ENCODE measurements at places on chromosomes 3 and 15.

DNA sequence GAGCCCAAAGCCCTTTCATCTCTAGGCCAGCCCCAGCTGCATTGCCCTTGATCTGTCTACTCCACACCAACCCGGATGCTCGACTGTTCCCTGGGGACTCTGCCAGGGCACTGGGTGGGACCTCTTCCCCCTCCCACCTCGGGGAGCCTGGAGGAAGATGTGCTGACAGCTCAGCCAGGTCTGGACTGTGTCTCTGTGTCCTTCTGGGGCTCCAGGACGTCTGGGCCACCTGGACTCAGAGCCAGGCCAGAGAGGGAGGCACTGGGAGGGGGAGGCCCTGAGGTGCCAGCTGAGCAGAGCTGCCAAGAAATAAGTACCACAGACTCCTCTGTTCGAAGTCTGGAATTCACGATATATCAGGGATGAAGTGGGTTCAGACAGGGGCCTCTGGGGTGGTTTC is 5.8 kb upstream of the HCN4 start:
- DNase-seq, result no peak

DNA sequence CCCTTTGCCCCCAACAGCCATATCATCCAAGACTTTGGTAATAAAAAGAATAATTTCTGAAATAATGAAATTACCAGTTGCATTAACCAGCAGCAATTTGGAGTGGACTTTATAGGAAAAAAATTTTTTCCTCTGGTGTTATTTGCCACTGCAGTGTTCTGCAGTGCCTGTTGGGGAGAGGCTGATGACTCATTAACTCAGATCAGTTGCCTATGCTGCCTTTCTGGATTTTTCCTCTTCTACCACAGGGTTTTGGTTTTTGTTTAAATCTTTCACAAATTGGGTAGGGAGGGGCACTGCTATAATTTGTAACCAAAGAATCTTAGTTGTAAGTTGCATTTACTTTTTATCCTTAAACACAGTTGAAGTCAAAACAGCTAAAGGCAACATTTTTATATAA is 22.7 kb downstream of the ATP6V1A start:
- DNase-seq, result no peak

DNA sequence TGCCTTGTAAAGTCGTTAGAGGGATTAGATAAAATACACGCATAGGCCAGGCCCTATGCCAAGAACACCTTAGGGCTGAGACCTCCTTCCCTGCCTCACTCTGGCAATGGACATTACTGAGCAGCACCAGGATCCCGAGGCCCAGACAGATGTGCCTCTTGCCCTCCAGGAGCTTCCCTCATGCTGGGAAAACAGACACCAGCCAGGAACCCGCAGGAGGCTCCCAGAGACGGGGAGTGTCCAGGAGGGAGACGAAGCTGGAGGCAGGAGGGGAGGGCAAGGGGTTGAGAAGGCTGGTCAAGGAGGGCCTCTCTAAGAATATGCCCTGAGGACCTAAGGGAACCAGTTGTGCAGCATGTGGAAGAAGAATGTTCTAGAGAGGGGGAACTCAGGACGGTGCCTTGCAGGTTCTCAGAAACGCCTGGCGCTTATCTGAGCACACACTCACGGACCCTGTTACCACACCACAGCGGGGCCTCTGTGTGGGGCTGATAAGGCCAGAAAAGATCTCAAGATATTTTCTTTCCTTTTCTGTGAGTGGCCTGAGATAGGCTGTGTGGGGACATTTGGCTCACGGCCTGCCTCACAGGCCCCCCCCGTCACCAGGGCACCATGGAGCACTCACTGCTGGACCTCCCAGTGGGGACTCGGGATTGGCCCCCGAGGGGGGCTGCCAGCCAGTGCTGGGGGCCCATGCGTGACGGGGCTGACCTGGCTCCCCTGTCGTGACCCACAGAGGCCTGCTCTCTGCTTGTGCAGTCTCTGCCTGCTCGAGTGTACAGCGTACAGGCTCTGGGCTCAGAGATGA is 22.0 kb upstream of the CYP11A1 start:
- peak; percentile 94 for DNase-seq

DNA sequence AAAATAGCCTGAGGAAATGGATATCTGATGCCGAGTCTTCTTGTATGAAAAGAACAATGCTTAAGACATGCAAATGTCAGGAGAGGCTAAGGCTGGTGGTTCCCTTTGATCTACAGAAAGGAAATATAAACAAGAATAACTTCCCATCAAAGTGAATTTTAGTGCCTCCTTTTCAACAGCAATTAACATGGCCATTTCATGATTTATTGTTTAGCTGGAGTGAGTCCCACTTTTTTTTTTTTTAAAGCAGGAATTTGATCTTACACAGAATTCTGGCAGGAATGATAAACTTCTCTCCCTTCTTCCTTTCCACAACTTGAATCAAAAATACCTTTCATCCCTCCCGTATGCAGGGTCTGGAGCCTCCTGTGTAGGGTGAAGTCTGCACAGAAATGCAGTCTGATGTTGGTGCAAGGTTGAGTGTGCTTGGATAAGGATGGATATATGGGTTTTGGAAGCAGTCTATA is 287.0 kb downstream of the MEX3B start:
- DNase-seq, result no peak

DNA sequence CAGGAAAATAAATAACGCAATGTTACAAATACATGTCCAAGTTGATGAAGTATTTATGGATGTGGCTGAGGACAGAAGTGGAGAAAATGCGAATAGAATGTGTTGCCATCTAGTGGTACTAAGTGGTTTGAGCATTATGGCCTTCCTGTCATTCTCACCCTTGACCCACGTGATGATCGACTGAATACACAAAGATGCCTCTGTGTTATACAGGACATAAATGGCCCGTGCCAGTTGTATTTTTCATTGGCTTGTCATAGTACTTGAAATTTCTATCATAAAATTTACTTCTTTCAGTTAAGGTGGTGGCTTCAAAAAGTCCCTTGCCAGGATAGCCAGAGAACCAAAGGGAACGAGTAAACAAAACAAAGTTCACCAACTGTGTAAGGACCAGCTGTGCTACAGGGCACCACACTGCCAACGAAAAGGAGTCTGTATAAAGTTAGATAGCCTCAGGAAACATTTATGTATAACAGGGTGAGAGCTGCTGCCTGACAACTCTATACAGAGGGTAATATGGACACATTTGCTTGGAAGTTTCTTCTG is 103.7 kb downstream of the MYH15 start:
- peak; percentile 48 for DNase-seq

DNA sequence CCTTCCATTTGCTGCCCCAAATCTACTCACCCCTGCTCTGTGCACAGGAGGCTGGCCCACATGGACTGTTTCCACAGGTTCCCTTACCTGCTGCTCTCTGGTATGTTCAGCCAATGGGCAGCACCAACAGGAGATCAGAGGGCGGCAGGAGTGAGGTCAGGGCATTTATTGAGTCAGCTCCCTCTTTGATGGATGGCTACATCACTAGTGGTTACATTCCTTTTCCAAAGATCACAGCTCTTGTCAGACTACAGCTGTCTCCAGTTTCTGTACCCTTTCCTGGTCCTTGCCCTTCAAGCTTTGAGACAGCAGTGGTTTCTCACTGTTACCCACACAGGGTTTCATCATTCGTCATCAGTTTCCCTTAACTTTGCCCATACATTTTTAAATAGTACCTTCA is 325.1 kb downstream of the SUCLG2 start:
- DNase-seq, result no peak

GRCh38 chr3:19931180-19931692 is 2.8 kb downstream of the EFHB start:
- peak; percentile 76 for DNase-seq

DNA sequence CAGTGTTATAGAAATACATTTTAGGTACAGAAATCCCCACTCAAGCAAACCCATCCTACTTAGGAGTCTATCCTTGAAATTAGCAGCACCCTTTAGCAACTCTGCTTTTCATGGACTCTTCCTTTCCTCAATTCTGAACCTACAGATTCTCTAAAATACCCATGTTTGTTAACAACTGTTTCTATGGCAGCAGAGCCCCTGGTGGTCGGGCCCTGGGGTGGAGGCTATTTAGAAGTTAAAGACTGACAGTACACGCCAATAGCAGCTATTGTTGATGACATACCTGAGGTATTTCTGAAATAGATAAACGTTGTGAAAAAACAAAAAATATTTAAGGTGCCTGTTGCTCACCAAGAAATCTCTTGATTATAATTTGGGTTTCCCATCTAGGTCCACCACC is 23.4 kb upstream of the NRG4 start:
- no peak for DNase-seq

- DNase-seq, result no peak
These were observed 206.9 kb downstream of the RPLP1 start for GRCh38 chr15:69659454-69660050.

DNA sequence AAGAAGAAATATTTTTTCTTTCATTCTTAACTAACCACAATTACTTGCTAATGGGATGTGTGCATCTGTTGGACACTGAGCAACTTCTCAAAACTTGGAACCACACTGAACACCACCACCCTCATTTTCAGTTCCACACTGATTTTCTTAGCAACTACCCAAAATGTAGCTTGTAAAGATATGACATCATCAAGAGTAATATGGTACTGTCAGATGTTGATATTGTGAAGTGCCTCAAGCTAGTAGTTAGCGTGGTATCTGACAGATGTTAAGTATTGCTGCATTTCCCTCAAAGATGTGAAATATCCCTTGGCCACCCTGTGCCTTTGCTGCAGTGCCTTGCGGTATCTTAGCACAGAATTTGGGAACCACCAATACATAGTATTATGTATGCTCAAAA is 9.3 kb downstream of the RFTN1 start:
- DNase-seq, result peak; percentile 87

DNA sequence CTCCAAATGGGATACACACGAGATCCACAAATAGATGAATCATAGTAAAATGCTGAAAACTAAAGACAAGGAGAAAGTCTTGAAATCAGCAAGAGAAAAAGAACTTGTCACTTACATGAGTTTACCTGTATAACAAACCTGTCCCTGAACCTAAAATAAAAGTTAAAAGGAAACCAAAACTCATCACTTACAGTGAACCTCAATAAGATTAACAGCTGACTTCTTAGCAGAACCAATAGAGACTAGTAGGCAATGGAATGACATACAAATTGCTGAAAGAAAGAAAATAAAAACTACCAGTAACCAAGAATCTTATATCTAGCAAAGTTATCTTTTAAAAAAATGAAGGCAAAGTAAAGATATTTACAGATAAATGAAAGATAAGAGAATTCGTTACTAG is 27.4 kb downstream of the SEC22A start:
- peak; percentile 8 for DNase-seq

- DNase-seq, result peak; percentile 3
These were observed 50.6 kb downstream of the GMNC start for GRCh38 chr3:190811775-190812480.

DNA sequence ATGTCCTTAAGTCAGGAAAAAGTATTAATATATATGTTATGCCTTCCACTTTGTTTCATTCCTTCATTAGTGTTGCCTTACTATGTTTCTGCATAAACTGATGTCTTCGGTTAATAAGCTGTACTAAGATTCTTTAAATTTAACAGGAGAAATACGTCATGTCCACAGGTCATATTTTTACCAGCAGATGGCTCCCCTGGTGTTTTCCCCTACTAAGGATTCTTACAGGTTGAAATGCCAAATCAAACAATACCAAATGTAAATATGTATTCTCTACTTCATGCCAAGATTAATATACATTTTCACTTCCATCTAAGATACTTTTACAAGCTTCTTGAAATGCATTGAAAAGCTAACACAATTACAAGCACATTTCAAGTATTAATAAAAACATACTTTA is 1602.1 kb downstream of the SI start:
- no peak for DNase-seq

DNA sequence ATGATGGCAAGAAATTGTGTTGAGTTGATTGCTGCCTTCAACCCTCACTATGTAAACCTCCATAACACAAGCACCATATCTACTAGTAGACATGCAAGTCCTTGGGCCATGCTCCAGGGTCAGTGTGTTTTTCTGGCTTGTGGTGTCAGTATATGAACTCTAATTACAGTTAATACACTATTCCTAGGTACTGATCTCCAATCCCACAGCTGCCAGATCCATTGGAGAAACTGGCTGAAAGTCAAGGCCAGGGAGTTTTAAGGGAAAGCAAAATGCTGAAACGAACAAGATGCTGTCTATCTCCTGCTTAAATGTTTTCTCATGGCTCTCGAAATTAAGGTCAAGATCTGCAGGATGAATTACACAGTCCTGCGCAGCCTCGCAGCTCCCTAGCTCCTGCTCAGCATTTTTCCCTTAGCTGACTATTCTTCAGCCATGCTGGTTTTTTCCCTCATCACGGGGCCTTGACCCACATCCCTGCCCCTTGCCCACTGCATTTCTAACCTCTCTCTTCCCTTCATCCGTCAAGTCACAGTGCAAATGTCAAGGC is 425.0 kb upstream of the ADAMTS9 start:
- DNase-seq, result no peak

- no peak for DNase-seq
These were observed 48.2 kb downstream of the PRKCI start for GRCh38 chr3:170270282-170270881.

- DNase-seq, result no peak
These were observed 63.3 kb downstream of the ABHD5 start for GRCh38 chr3:43753741-43754715.

GRCh38 chr3:107523539-107524325 is 970 bp downstream of the BBX start:
- no peak for DNase-seq

- no peak for DNase-seq
These were observed 867.9 kb downstream of the FHIT start for GRCh38 chr3:60383345-60383744.

- no peak for DNase-seq
These were observed 14.3 kb downstream of the CXCR6 start for GRCh38 chr3:45957586-45957985.

GRCh38 chr3:134721214-134721613 is 70.4 kb upstream of the KY start:
- peak; percentile 43 for DNase-seq

- DNase-seq, result no peak
These were observed 40.2 kb downstream of the IRAK2 start for GRCh38 chr3:10204921-10205320.

DNA sequence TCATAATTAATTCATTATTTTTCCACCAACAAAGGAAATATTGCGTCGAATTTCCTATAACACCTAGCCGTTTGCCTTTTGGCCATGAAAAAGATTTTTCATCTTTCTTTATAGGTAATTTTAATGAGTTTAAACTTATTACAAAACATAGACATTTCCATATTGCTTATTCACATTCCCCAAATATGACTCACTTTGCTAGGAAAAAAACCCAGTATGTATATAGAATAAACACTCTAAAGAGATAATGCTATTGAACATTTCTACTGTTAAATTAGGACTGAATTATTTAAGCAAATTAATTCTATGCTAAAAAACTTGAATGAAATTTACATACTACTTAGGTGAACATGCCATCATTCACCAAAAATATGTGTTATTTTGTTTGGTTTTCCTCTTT is 16.2 kb downstream of the ZPLD1 start:
- DNase-seq, result no peak

DNA sequence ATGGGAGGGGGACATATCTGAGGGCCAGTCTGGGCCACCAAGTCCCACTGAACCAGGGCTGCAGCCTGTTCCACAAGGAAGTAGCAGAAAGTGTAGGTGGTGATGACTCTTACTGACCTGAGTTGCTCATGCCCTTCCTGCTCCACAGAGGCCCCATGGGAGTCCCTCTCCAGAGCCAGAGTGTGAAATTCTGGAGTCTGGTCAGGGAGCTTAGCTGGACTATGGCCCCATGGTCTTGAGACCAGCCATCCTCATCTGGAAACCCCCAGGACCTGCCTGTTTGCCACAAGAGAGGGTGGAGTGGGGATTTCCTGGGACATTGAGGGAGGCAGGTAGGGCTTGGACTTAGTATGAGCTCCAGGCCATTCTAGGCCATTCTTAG is 3.0 kb downstream of the SPINT1 start:
- no peak for DNase-seq
